GM18507 (cell line): ENCODE measurements at places on chromosomes 11 and 22.

DNA sequence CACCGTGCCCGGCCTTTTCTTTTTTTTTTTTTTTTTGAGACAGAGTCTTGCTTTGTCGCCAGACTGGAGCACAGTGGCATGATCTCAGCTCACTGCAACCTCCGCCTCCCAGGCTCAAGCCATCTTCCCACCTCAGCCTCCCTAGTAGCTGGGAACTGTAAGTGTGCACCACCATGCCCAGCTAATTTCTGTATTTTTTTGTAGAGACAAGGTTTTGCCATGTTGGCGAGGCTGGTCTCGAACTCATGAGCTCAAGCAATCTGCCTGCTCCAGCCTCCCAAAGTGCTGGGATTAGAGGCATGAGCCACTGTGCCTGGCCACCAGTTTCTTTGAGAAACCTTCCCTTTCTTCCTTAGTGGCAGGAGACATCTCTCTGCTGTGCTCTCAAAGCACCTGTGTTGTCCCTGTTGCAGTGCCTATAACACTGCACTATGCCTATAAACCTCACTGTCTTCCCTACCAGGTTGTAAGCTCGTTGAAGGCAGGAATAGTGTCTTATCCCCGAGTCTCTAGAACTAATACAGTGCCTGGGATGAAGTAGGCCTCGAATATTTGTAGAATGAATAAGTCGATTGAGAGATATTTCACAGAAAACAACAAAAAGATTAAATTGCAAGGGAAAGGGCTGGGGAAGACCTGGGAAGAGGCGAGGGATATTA is 13.7 kb downstream of the TAGLN start:
- DNase-seq, result no peak

DNA sequence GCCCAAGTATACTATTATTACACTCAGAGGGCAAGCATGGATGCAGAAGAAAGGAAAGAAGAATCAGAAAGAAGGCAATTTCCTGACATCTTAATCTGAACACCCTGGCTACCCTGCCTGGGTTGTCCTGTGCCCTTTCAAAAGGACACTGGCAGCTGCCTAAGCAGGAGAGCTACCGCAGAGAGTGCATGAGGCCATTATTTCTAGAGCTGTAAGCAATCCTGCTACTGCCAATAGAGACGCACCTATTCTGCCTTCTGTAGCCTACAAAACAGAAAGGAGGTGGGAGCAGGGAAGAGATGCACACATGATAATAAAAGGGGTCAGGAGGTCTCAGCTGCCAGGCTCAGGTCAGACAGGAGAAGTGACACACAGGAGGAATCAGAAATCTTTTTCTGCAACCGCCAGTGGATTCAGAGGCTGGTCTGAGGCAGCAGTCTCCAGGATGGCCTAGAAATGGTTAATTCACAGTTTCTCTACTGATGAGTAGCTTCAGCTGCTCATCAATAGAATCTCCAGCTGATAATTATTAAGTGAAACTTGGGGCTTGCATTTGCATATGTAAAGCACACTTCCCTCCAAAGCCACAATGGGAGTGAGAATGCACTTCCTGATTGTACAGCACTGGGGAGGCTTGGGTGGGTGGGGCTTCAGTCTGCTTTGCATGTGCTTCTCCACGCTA is 253.9 kb downstream of the LARGE1 start:
- peak; percentile 3 for DNase-seq

DNA sequence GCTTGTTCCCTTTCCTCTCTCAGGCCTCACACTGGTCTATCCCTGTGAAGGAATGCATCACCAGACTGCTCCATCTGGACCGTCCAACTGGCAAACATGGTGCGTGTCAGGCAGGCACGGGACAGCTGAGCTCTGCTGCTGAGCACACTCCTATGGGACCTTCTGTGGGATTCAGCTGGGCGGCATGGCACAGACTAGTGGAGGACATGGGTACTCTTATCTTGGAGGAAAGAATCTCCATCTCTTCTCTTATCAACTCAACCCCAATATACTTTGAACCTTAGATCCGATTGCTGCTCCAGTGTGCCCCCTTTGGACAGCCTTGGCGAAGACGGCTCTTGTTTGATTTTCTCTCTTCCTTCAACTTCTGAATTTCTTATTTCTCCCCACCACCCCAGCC is 593.6 kb downstream of the ETS1 start:
- no peak for DNase-seq

- DNase-seq, result no peak
Observed at GRCh38 chr11:587978-588380, 11.7 kb downstream of the PHRF1 start.

GRCh38 chr11:112658431-112658878 is 302.8 kb upstream of the NCAM1 start:
- no peak for DNase-seq

DNA sequence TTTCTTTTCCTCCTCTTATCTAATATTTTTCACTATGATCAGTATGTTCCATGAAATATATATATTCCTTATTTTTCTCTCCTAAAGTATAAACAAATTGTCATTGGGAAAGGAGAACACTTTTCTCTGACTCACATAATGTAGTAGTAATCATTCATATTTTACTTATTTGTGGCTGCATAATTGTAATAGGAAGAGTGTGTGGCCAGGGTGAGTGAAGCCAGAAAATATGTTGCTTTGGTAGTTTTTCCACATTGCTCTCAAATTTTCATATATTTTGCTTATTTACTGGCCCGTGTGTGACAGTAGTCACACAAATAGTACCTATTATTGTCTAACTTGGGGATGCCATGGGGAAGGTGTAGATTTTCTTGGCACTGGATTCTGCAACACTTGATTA is 172.1 kb downstream of the DYNC2H1 start:
- no peak for DNase-seq

GRCh38 chr11:33912405-33913361 is 20.8 kb upstream of the LMO2 start:
- peak; percentile 47 for DNase-seq

GRCh38 chr11:36471577-36471976 is 38.5 kb downstream of the TRAF6 start:
- no peak for DNase-seq

DNA sequence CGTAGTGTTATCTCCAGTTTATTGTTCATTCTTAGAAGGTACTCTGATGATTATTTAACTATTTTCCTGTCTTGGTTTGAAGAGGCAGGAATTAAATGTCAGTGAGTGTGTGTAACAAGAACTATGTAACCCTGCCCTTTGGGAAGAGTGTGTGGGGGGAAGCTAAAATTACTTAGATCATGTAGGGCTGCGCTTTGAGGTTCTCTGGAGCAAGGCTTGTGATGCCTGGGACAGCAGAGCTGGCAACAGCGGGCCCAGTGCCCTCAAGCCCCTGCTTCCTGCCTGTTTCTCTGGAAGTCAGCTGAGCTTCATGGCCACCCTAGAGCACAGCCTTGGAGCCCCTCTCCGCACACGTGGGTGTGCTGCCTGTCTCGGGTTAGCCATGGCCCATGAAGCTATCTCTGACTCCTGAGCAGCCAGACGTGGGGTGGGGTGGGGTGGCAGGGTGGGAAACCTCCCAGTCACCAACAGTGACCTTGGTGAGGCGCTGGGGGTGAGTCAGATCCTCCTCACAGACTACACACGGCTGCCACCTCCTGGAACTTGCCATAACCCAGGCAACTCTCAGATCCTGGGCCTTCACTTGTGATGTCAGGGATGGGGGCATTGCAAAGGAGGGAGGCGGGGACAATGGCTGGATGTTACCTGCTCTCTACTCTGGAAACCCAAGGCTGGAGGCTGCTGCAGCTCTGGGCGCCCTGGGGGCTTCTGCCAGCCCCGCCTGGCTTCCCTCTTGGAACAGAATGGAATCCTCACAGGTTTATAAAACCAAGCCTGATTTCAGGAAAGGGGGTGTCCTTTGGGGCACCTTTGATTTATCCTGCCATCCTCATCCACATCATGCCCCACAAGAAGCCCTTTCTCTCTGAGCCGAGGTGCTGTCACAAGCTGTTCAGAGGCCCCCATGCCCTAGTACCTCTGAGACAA is 88.6 kb downstream of the SNX19 start:
- no peak for DNase-seq

GRCh38 chr22:23591201-23591791 is 11.2 kb upstream of the IGLL1 start:
- DNase-seq, result peak; percentile 39
